ENCODE measurements at places on chromosomes 12 and 14. TPM values are rescaled to one million over a fixed set of nuclear protein-coding genes. Genes with fewer than 3 reads are reported as not detected.

Gene VSIG10
- 0.64 TPM for total RNA-seq

- no peak for DNase-seq
Observed at GRCh38 chr12:24038211-24038997, 88.9 kb upstream of the SOX5 start.

- DNase-seq, result no peak
Observed at GRCh38 chr12:4918950-4919660, 9.4 kb downstream of the KCNA1 start.

GRCh38 chr14:71267007-71267513 lies 359.8 kb downstream of the PCNX1 start:
- DNase-seq, result no peak

Gene WSCD2
- 2.3 TPM for total RNA-seq

Gene ACVR1B
- 6.5 TPM for total RNA-seq

Gene SPIC
- not detected for total RNA-seq

Gene SPSB2
- total RNA-seq, result 8.2 TPM

GRCh38 chr12:133172491-133172890 lies 8.8 kb upstream of the ZNF268 start:
- no peak for DNase-seq

- DNase-seq, result no peak
Observed at GRCh38 chr12:131192951-131193350, 239.2 kb downstream of the ADGRD1 start.

GRCh38 chr12:94793191-94793595 lies 142.8 kb upstream of the TMCC3 start:
- DNase-seq, result no peak

Gene SYT1
- not detected for total RNA-seq

- DNase-seq, result no peak
Observed at GRCh38 chr12:4169959-4170358, 103.6 kb upstream of the CCND2 start.

GRCh38 chr14:61750708-61751474 lies 11.3 kb upstream of the SNAPC1 start:
- DNase-seq, result peak; percentile 78

- no peak for DNase-seq
Observed at GRCh38 chr12:121794534-121795033, 1.1 kb upstream of the RHOF start.

GRCh38 chr14:89753828-89754412 lies 200.6 kb downstream of the EFCAB11 start:
- DNase-seq, result no peak

Gene TMEM229B
- total RNA-seq, result 12.3 TPM

GRCh38 chr14:59363531-59364226 lies 101.5 kb downstream of the GPR135 start:
- no peak for DNase-seq

DNA sequence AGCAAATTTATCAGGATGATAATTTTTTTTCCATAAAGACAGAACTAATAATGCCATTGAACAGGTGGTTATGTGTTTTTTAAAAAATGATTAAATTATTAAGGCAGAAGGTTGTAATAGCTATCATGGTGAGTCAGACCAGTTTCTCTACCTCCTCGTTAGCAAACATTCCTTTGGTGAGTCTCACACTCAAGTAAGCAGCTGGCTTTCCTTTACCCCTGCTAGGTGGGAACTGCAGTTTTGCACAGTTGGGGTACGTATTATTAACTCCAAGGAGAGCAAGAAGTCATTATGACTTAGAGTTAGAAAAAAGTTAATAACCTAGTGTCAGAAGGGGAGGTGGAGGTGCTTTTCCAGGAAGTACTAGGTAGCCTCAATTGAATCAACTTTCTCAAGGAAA lies 165.3 kb downstream of the SNAPC1 start:
- no peak for DNase-seq

DNA sequence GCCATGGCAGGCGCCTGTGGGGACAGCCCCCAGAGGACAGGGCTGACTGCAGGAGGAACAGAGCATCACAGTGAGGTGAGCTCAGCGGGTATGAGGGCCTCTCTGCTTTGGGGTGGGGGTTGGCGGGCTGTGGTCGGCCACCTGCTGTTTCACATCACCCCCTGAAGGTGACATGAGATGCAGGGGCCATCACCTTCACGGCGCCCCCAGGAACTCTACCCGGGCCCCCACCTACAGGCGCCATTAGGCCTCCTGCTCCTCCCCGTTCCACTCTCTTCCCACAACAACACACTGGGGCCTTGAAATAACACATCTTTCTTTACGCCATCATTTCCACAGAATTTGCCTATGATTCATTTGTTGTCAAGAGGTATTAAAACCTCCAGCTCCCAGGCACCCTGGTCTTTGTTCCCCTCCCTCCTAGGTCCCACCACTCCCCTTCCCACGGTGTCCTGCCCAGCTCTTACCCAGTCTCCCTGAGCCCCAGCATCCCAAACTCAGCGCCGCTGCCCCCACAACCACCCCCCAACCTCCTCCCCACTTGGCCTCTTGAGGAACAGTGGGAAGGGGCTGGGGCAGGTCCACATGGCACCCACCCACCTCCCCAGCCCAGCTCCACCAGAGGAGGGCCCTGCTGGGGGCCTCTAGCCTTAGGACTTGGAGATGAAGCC lies 12.7 kb upstream of the HDAC7 start:
- DNase-seq, result no peak

DNA sequence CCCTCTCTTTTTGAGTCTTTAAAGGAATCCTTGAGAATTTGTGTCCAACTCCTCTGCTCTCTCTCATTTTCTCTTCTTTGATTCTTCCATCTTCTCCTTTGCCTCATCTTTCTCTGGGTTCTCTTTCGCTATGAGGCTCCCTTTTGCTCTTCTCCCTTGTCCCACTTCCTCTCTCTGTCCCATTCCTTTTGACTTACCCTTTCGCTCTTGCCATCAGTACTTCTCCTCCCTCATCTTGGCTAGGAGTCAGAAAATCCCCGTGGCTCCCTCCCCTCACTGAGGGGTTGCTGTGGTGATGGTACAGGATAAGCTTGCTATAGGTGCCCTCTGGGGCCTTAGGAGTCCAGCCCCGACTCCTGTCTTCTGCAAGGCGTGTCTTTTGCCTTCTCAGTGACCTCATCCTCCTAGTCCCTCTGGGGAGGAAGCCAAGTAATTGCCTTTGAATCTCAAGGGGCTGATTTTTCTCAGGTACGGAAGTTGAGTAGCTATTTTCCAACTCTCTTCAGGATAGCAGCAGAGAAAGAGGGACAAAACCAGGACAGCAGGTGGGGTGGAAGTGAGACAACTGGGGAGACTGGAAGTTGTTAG lies 6.4 kb downstream of the PDE1B start:
- no peak for DNase-seq

- DNase-seq, result peak; percentile 43
Observed at GRCh38 chr14:96567289-96567899, 65.2 kb downstream of the PAPOLA start.

DNA sequence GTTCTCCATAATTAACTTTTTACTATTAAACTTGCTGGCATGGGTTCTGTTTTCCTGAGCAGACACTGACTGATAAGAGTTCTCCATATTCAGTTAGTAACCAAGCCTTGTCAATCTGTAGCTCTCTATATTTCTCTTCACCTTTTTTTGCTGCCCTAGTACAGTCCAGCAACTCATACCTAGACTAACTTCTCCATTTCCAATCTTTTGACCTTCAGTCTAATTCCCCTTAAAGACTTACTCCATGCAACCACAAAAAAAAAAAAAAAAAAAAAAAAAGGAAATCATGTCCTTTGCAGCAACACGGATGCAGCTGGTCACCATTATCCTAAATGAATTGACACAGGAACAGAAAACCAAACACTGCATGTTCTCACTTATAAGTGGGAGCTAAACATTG lies 125.7 kb upstream of the KRAS start:
- no peak for DNase-seq

DNA sequence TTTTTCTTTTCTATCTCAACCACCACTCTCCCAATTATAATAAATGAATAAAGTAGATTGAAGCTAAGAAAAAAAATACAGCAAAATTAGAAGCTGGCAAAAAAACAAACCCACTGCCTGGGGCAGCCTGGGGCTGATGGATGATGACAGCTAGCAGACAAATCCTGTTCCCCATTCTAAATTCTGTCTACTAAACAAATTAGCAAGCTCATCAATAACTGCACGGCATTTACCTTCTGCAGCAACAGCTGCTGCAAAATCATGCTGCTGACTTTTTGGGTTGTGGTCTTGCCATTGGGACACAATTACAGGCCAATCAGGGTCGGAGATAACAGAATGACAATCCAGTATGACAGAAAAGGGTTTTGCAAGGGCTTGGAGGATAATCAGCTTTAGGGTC lies 443.6 kb upstream of the SOX5 start:
- no peak for DNase-seq

DNA sequence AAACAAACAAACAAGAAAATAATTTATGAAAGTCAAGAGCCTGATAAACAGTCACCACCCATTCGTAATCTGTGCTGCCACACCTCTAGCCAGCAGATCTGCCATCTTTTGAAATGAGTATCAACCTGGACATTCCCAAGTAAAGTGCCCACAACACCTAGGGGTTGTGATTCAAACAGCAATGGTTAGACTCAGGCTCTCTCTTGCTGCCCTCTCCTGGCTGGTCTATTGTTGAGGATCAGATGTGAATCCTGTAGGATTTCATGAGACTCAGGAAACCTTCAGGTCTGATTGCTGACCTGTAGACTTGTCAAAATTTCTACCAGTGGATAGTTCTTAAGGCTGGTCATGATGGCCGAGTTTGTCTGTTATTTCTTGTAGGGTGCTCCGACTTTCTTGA lies 26.8 kb downstream of the DGLUCY start:
- DNase-seq, result no peak

Gene P3H3
- 1.4 TPM for total RNA-seq

- DNase-seq, result no peak
Observed at GRCh38 chr12:54038284-54038870, 5.5 kb downstream of the HOXC5 start.

Gene HHIPL1
- total RNA-seq, result not detected

DNA sequence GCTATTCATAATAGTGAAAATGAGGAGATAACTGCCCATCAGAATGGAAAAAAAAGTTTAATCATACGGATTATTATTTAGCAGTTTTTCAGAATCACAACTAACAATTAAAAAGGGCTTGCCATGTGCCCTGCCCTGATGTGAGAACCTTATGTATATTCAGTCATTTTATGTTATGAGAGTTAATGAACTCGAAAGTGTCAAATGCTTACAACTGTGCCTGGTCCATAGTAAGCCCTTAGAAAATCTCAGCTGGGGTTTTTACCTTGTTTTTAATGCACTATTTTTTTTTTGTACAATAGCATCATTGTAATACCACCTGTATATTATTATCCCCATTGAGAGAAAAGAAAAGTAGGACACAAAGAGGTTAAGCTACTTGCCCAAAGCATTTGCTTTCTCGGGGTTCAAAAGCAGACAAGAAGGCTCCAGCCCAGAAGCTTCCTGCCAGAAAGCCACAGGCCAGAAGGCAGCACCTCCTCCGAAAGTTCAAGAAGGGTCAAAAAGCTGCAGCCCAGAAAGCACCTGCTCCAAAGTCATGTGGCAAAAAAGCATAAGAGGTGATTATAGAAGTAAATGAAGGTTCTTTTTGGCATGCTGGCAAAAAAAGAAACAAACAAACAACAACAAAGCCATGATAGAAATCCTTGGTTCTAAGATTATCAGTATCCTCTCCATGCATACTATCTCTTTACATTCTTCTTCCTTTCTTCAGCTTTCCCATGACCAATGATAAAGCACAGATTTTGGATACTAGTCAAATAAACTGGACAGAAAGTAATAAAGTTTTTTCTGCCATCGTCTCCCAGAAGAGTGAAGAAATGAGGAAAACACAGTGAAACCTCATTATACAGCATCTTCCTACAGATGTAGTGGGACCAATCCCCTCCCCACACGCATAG lies 59.1 kb upstream of the NAP1L1 start:
- peak; percentile 43 for DNase-seq

GRCh38 chr14:64035143-64035542 lies 182.3 kb downstream of the SYNE2 start:
- DNase-seq, result no peak

DNA sequence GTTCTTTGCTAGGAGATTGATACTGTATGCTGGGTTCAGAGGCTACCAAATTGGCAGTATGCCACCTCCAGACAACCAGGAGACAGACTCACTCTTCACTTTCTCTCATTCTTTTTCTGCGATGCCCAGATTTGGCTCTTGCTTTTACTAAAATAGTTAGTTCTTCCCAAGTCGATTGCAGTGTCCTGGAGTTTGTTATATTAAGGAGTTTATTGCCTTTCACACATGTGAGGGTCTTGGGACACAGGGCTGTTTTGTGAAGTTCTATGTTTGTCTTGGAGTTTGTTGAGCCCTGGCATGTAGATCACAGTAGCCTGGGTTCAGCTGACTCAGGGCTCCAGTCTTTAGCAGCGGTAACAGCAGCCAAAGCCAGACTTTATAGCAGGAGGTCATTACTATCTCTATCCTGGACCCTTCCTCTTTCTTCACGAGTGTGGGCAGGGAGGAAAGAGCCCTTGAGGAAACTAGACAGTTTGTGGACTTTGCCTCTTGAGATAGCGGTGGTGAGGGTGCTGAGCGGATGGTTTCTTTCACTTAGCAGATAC lies 1.6 kb downstream of the MLEC start:
- no peak for DNase-seq

Gene NCAPD2
- total RNA-seq, result 32.8 TPM

Gene PRIMA1
- not detected for total RNA-seq

GRCh38 chr12:82008251-82008650 lies 249.1 kb upstream of the PPFIA2 start:
- DNase-seq, result no peak

GRCh38 chr12:3491938-3492792 lies 1.2 kb downstream of the PRMT8 start:
- no peak for DNase-seq

DNA sequence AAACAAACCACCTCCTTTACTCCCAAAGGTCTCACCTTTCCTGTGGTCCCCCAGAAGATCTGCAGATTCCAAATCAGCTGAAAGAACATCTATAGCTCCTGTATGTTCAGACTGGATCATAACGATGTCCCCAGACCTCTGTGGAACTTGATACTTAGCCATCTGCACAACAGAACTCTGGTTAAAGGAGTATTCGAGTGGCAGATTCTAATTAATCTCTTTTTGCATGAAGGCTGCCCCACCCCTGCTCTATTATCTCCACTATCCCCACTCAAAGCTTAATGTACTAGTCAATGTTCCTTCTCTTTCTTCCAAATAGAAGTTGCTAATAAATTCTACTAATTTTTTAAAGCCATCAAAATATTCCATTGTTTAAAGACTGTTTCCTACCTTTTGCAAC lies 22.8 kb downstream of the GSTZ1 start:
- DNase-seq, result no peak

- DNase-seq, result peak; percentile 92
Observed at GRCh38 chr12:123075646-123076171, 75.2 kb downstream of the PITPNM2 start.

Gene NGB
- total RNA-seq, result not detected

- DNase-seq, result no peak
Observed at GRCh38 chr12:26704684-26705460, 128.1 kb downstream of the ITPR2 start.

Gene IFNG-AS1
- 9.3 TPM for total RNA-seq

Data from CD4-positive, CD25-positive, alpha-beta regulatory T cell (primary cell).